ENCODE measurements at places on chromosomes 4 and X. TPM values are rescaled to one million over a fixed set of nuclear protein-coding genes. Genes with fewer than 3 reads are reported as not detected.

Gene CXCL1
- 0.55 TPM for total RNA-seq

DNA sequence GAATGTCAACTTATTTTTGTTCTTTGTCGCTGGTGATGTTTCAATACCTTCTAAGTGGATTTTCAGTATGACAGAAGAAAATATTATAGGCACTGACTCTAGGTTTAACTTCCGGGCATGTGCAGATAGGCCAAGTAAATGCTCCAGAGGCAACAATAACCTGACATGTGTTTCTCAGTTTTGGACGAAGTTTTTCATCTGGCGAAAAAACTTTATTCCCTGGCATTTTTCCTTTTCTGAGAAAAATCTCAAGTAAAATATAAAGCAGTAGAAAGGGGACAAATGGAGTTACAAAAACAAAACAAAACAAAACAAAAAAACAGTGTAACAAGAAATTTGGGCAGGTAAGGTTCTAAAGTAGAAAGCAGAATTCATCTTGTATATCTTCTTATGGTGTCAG is 173.5 kb downstream of the ANTXR2 start:
- no peak overlapping the region for H3K27ac ChIP-seq
- H3K4me3 ChIP-seq = no peak overlapping the region
- H3K4me1 ChIP-seq = no peaks in the 10 kb centered on the region
- no peaks in the 10 kb centered on the region for H3K36me3 ChIP-seq

DNA sequence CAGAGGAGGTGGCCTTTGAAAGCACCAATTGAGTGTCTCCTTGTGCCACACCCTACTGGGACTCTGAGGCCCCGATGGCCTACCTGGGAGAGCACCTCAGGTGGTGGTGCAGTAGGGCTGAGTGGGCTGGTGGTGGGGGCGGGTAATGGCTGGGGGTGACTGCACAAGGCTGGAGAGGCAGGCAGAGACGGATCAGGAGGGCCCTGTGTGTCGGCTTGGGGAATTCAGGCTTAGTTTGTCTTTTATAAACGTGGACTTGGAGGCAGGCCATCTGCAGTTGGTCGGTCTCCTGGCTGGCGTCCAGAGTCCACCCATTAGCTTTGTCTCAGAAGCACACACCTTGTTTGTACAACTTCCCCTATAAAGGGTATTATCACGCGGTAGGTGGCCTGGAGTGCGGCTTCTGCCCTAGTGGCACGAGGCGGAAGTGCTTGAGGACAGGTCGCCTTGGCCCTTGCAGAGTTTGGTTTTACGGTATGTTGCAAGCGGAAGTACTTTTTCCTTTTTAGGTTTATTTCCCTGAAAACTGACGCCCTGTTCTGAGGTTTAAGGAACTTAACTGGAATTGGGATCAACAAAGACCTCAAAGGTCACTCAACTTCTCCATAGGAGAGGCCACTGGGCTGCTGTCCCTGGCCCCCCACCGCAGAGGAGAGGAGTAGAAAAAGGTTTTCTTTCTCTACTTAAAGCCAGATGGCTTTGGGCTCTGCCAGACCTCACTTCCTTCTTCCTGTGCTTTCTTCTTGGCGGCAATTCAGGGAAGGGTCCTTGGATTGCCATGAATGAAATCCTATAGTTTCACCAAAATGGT is 8.0 kb downstream of the TBC1D14 start:
- H3K27me3 ChIP-seq = no peaks in the 10 kb centered on the region
- peak; percentile 61 for DNase-seq
- H3K4me1 ChIP-seq = peaks cover 53% of the 10 kb centered on the region
- no peaks in the 10 kb centered on the region for H3K36me3 ChIP-seq
- H3K27ac ChIP-seq = peak overlapping the region; percentile 47

Gene ADH1B
- total RNA-seq = 91.9 TPM

- H3K4me1 ChIP-seq = no peaks in the 10 kb centered on the region
- no peak overlapping the region for H3K27ac ChIP-seq
- H3K27me3 ChIP-seq = no peaks in the 10 kb centered on the region
- no peaks in the 10 kb centered on the region for H3K36me3 ChIP-seq
These were observed 232.9 kb upstream of the GIMD1 start for GRCh38 chr4:106601519-106601918.

- H3K4me1 ChIP-seq = no peaks in the 10 kb centered on the region
- H3K27ac ChIP-seq = no peak overlapping the region
- no peak overlapping the region for H3K4me3 ChIP-seq
- no peaks in the 10 kb centered on the region for H3K36me3 ChIP-seq
- no peak for DNase-seq
These were observed 97.3 kb upstream of the PSAPL1 start for GRCh38 chr4:7532043-7532442.

Measured in left ventricle myocardium inferior (tissue), 1 donor.